ENCODE measurements at places on chromosomes 5 and 9.

DNA sequence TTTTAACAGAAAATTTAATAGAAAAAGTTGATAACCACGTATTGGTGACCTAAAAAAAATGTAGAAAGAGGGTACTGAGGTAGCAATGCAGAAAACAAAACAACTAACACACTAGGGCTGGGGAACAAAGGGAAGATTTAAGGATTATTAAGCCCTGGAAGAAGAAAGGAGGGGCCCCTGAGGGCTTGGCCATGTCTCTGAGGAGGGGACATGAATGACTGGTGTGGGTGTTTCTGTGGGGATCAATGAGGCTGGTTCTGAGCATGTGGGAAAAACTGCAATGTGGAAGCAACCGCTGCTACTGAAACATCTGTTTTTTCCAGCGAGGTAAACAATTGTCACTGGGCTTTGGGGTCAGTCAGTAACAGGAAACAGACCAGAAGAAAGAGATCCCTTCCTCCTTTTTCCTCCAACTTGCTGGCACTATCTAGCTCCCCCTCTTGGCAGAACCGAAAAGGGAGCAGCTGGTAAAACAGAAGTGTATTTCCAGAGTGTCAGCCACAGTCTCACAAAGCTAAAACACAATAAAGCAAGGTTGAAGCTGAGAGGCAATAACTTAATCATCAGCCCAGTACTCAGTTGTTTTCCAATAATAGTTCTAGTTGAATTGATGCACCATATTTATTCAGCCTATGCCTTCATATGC is 48.3 kb downstream of the ATPSCKMT start:
- DNase-seq: no peak

DNA sequence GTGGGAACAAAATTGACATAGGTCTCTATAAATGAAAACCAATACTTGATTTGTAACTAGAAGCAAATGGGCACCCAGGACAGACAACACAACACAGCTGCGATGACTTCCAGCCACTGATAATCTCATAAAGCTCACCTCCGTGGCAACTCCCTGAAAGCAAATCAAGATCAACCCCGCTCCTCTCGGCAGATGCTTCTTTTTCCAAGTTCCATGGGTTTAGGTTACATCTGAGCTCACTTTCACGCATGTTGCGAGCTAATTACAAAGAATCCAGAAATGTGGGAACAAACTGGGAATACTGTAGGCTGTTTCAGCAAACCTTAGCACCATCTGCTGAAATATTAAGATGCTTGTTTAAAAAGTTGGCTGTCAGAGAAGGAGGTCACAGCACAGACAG is 153.9 kb downstream of the ELAVL2 start:
- no peak for DNase-seq

DNA sequence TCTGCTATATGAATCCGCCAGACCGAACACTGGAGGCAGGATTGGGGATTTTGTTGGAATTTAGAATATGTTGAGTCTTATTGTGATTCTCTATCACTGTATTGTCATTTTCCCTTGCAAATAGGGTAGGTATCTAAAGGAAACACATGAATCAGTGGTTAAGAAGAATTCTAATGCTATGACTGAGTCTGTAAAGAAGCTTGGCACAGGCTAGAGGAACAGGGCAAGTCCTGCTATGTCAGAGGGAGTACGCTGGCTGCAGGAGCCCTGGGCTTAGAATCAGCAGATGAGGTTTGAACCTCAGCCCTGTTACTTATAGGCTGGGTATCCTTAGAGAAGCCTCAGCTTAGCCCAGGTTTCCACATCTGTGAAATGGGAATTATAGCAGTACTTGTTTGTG is 198.1 kb downstream of the NR3C1 start:
- DNase-seq: peak; percentile 94

- no peak for DNase-seq
Observed at GRCh38 chr9:77899679-77900354, 131.8 kb downstream of the GNAQ start.

DNA sequence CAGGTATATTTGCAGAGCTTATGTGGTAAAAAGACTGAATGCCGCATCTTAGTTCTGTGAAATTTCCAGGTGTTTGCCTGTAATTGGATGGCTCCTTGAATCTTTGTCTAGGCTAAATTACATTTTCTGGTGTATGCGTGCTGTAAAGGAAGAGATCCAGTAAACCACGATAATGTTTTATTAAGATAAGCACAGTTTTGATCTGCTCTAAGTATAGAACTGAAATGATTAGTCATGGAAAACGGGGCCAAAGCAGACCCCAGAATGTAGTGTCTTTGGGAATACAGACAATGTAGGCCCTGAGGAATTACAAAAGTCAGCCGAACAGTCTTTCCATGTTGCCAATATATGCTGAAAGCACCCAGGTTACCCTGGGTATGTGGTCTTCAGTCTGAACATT is 257.3 kb downstream of the FANCC start:
- DNase-seq: no peak

DNA sequence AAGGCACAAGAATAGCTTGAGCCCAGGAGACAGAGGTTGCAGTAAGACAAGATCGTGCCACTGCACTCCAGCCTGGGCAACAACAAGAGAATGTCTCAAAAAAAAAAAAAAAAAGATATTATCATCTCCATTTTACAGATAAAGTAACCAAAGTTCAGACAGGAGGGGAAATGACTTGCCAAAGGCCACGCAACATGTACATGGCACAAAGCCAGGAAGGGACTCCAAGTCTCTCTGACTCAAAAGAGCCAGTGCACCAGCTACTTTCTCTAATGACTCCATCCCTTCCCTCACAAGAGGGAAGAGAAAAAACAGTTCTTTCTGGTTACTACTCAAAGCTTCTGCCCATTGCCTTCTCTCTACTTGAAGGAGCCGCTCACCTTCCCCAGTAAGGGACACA is 34.1 kb downstream of the SIL1 start:
- DNase-seq: no peak

DNA sequence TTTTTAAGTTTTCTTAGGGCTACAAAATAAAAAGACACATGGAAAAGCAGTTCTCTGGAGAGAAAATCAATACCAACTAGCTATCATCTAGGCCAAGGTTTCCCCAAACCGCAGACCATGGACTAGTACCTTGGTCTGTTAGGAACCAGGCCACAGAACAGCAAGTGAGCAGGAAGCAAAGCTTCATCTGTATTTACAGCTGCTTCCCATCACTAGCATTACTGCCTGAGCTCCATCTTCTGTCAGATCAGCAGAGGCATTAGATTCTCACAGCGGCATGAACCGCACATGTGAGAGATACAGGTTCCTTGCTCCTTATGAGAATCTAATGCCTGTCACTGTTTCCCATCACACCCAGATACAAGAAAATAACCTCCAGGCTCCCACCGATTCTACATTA is 1907.6 kb upstream of the ACO1 start:
- no peak for DNase-seq

GRCh38 chr5:39624268-39624886 is 199.6 kb upstream of the DAB2 start:
- peak; percentile 73 for DNase-seq

GRCh38 chr5:157282150-157282549 is 16.2 kb downstream of the CYFIP2 start:
- no peak for DNase-seq

- no peak for DNase-seq
Observed at GRCh38 chr5:23507278-23507685, at the start of gene PRDM9. Gene PRDM9, plus strand, starts transcription at chr5:23507609. Its CDS starts 1,425 bp downstream, at chr5:23509034.

DNA sequence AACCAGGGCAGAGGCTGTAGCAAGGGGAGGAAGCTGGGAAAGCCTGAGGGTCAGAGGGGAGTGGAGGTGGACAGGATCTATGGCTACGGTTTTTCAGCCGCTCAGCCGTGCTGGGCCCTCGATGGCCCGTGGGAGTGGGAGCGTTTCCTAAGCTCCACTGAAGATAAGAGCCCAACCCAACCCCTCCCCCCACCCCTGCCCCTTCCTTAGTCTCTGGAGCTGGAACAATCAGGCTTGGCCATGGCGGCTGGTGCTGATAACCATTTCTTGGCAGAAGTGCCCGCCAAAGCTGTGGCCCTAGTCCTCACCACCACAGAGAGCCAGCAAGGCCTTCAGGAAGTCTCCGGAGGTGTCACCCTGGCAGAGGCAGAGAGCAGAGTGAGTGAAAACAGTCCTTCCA is 20.3 kb upstream of the TNIP1 start:
- DNase-seq: no peak

- DNase-seq: no peak
Observed at GRCh38 chr5:10194083-10194482, 55.6 kb downstream of the ATPSCKMT start.

GRCh38 chr5:150582241-150583109 is 58.0 kb upstream of the SYNPO start:
- no peak for DNase-seq

GRCh38 chr9:132586830-132587591 is 4.6 kb downstream of the BARHL1 start:
- DNase-seq: no peak

DNA sequence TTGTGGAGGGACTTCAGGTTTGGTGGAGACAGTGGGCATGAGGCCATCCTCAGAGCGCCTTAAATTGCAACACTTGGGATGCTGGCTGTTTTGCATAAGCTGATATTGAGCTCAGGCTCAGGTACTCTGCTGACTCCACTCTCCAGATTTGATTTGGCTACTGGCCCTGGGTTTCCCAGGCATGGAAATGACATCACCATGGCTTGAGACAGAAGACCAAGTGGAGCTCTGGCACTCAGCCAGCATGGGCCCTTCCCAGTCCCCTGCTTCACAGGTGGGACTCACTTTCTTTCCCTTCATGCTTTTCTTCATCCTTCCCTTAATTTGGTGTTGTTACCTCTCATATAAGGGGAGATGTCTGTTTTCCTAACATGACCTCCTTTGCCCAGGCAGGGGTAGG is 72.0 kb upstream of the IL12B start:
- no peak for DNase-seq

- no peak for DNase-seq
Observed at GRCh38 chr5:80070338-80071056, 35.3 kb downstream of the THBS4 start.

DNA sequence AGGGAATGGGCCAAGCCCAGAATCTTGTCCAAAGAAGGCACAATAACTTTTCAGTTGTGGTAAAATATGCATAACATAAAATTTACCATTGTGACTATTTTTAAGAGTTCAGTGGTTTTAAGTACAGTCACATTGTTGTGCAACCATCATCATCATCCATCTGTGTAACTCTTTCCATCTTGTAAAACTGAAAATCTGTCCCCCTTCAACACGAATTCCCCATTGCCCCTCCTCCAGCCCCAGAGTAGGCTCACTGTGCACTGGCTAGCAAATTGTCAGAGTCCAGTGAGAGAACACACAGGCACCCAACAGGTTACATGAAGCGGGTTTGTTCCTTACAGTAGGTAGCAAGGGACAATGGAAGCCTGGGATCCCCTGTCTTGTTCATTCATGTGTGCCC is 13.7 kb downstream of the BARX1 start:
- no peak for DNase-seq

GRCh38 chr5:104987074-104987473 is 1424.5 kb upstream of the NUDT12 start:
- DNase-seq: no peak

DNA sequence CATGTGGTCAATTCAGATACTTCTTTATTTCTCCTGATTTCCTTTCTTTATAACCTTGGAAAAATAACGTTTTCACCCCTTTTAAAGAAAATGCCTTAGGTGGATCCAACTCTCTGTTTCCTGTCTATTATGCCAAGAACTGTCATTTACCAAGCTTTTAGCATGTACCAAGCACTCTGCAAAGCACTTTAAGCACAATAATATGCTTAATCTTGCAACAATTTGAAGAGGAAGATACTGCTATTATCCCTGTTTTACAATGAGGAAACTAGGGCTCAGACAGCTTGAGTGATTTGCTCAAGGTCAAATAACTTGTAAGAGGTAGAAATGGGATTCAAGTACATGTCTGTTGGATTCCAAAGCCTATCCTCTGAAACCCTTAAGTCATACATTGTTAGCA is 224.8 kb upstream of the IL12B start:
- no peak for DNase-seq

- DNase-seq: no peak
Observed at GRCh38 chr9:20783057-20784038, 99.3 kb downstream of the FOCAD start.

- no peak for DNase-seq
Observed at GRCh38 chr5:93577854-93578812, 2.9 kb downstream of the NR2F1-AS1 start.

- no peak for DNase-seq
Observed at GRCh38 chr9:120919843-120920805, 6.5 kb downstream of the TRAF1 start.

DNA sequence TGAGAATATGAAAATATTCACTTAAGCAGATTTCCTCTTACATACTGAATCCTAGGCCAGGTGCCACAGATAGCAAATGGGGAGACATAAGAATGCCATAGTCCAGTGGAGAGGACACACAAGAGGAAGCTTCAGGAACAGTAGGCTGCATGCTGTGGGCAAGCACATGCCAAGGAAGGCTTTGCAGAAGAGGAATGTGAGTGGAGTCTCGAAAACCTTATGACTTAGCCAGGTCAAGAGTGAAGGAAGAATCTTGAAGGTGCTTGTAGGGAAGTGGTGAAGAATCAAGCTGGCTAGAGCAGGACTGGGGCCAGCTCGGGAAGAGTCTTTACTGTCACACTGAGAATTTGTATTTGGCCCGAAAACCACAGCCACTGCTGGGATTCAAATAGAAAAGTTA is 20.4 kb downstream of the RPS23 start:
- DNase-seq: no peak

GRCh38 chr5:17129093-17129849 is 88.2 kb upstream of the BASP1 start:
- no peak for DNase-seq

DNA sequence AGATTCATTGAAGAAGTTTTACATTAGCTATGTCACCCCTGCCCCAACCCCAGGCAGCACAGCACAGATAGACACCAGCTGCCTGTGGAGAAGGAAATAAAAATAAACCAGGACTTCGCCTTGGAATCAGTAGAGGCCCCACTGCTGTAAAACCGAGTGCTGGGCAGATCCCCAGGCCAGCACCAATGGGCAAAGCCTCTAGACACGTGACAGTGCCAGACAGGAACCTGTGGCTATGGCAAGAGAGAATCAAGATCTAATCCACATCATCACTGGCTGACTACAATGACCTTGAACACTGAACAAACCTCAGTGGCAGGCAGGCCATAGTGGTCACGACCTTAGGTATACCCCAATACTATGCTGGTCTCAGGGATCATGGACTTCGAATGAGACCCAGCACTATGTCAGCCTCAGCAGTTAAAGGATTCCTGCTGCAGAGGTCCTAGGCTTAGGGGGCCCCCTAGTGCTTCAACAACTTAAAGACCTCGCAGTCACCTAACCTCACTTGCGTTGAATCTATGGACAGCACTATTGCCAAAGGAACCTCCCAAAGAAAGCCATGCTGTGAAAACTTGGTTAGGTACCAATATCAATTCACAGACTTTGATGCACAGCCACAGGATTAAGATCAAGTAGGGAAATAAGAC is 2118.6 kb upstream of the C9orf72 start:
- peak; percentile 19 for DNase-seq

GRCh38 chr5:126871441-126871840 is 94.5 kb downstream of the LMNB1 start:
- no peak for DNase-seq

GRCh38 chr9:20125727-20126126 is 336.9 kb upstream of the SLC24A2 start:
- no peak for DNase-seq

GRCh38 chr5:26205121-26205520 is 833.3 kb downstream of the CDH9 start:
- no peak for DNase-seq

Data from RWPE1 (cell line).